Activated CD8-positive, alpha-beta memory T cell treated with anti-CD3 and anti-CD28 coated beads, Interleukin-2, amount 10 ng/mL, durations not matched to agents 7 days and 5 days (primary cell): ENCODE measurements at places on chromosomes 1 and 21. TPM values are rescaled to one million over a fixed set of nuclear protein-coding genes. Genes with fewer than 3 reads are reported as not detected.

DNA sequence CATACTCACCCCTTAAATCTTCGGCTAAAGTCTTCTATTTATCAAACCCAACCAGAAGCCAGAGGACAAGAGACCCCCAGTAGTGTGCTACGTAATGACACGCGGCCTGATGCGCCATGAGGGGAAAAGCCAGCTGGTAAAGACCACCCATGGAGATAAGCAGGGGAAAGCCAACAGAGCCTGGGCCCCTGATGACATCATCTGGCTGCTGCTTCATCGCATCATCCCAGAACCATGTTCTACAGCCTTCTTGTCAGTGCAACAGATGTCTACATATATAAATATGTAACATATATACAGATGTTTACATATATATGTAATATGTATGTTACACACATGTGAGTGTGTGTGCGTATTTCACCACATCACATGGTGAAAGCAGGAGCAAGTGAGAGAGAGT lies 81.7 kb upstream of the VANGL1 start:
- no peaks in the 10 kb centered on the region for H3K36me3 ChIP-seq
- H3K4me3 ChIP-seq: no peak overlapping the region
- peaks cover 20% of the 10 kb centered on the region for H3K27me3 ChIP-seq
- no peak overlapping the region for H3K27ac ChIP-seq
- H3K4me1 ChIP-seq: no peaks in the 10 kb centered on the region
- no peak for DNase-seq

- H3K27ac ChIP-seq: peak overlapping the region; percentile 90
- H3K27me3 ChIP-seq: no peaks in the 10 kb centered on the region
- DNase-seq: peak; percentile 91
- peaks cover 11% of the 10 kb centered on the region for H3K36me3 ChIP-seq
Measured at GRCh38 chr1:116418091-116418830, 45.2 kb downstream of the ATP1A1 start.

Gene CLDN17
- not detected for total RNA-seq

- H3K4me1 ChIP-seq: no peaks in the 10 kb centered on the region
- no peak for DNase-seq
- H3K27me3 ChIP-seq: peaks cover 4% of the 10 kb centered on the region
- no peak overlapping the region for H3K27ac ChIP-seq
Measured at GRCh38 chr1:41461790-41462679, 22.4 kb downstream of the EDN2 start.

Gene MINDY1
- total RNA-seq: 7.0 TPM

DNA sequence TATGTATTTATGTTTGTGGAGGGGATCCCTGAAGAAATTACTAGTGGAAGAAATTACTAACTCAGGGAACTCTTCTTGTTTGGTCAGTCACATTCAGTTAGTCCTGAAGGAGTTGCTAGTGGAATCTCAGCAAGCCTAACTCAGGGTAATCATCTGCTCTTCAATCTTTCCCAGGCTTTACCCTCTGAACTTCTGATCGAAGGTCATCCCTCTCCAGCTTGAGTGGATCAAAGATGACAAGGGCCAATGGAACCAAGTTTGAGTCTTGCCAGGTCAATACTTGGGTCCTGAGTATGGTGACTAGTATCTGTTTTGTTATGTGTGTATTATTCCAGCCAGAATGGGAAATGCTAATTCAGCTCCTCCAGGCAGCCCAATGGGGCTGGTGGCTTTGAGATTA lies 49.3 kb downstream of the CFH start:
- no peaks in the 10 kb centered on the region for H3K36me3 ChIP-seq
- H3K4me3 ChIP-seq: no peak overlapping the region
- H3K27ac ChIP-seq: no peak overlapping the region
- no peak for DNase-seq
- H3K27me3 ChIP-seq: no peaks in the 10 kb centered on the region
- no peaks in the 10 kb centered on the region for H3K4me1 ChIP-seq

DNA sequence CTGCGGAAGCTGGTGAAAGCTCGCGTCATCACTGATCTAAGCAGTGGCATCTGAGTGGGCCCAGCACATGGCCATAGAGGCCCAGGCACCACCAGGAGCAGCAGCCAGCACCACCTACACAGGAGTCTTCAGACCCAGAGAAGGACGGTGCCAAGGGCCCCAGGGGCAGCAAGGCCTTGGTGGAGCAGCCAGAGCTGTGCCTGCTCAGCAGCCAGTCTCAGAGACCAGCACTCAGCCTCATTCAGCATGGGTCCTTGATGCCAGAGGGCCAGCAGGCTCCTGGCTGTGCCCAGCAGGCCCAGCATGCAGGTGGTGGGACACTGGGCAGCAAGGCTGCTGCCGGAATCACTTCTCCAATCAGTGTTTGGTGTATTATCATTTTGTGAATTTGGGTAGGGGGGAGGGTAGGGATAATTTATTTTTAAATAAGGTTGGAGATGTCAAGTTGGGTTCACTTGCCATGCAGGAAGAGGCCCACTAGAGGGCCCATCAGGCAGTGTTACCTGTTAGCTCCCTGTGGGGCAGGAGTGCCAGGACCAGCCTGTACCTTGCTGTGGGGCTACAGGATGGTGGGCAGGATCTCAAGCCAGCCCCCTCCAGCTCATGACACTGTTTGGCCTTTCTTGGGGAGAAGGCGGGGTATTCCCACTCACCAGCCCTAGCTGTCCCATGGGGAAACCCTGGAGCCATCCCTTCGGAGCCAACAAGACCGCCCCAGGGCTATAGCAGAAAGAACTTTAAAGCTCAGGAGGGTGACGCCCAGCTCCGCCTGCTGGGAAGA lies 3.2 kb upstream of the ARTN start:
- no peak for DNase-seq
- H3K36me3 ChIP-seq: peaks cover 2% of the 10 kb centered on the region
- peaks cover 17% of the 10 kb centered on the region for H3K27me3 ChIP-seq
- no peak overlapping the region for H3K27ac ChIP-seq
- H3K4me1 ChIP-seq: peaks cover 4% of the 10 kb centered on the region

- peaks cover 14% of the 10 kb centered on the region for H3K4me1 ChIP-seq
- peaks cover 1% of the 10 kb centered on the region for H3K36me3 ChIP-seq
Measured at GRCh38 chr1:235976490-235976889, 88.4 kb downstream of the NID1 start.

Gene C1QB
- not detected for total RNA-seq

DNA sequence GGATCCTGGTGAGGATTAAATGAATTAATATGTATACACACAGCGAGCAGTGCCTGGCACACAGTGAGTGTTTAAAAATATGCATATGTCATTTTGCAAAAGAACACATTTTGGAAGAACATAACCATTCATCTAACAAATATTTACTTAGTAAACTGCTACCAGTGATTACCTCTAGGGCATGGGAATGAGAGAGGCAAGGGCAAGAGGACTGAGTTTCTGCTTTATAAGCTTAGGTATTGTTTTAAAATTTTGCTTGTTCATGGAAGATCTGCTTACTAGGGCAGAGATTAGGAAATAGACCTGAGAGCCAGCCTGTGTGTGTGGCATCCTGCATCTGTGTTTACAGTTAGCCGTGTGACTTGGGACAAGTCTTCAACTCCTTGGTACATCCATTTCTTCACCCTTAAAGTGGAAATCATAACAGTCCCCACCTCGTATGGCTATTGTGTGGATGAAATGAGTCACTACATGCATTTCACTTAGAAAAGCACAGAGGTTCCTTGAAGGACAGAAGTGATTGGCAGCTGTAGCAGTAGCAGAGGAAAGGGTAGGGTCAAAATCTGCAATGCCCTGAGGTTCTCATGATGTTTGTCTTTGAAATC lies 198.5 kb upstream of the FMN2 start:
- H3K36me3 ChIP-seq: no peaks in the 10 kb centered on the region
- peaks cover 14% of the 10 kb centered on the region for H3K4me1 ChIP-seq
- no peak for DNase-seq

Gene SIM2
- total RNA-seq: not detected

DNA sequence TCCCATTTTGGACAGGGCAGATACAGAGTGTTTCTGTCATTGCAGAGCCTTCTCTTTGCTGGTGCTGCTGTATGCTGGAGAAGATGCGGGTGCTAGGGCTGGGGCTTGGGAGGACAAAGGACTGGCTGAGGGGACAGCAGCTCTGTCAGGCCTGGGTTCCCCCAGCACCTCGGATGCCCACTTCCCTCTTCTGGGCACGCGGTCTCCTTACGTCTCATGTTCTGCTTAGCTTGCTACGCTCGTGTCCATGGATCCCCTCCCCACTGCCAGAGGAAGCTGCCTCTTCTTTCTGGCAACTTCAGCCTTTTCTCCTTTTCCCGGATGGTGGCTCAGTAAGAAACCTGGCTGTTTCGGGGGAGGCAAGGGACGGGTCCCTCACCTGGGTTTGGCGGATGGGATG lies 75.7 kb downstream of the ARHGEF10L start:
- H3K4me1 ChIP-seq: no peaks in the 10 kb centered on the region
- H3K27ac ChIP-seq: no peak overlapping the region
- H3K27me3 ChIP-seq: no peaks in the 10 kb centered on the region
- no peak for DNase-seq
- no peaks in the 10 kb centered on the region for H3K36me3 ChIP-seq
- H3K4me3 ChIP-seq: no peak overlapping the region

- no peak for DNase-seq
- no peak overlapping the region for H3K4me3 ChIP-seq
- H3K27me3 ChIP-seq: peaks cover 91% of the 10 kb centered on the region
- no peaks in the 10 kb centered on the region for H3K36me3 ChIP-seq
- H3K4me1 ChIP-seq: peaks cover 11% of the 10 kb centered on the region
Measured at GRCh38 chr21:36708286-36709029, 9.5 kb downstream of the SIM2 start.

Gene OR2T29
- not detected for total RNA-seq

DNA sequence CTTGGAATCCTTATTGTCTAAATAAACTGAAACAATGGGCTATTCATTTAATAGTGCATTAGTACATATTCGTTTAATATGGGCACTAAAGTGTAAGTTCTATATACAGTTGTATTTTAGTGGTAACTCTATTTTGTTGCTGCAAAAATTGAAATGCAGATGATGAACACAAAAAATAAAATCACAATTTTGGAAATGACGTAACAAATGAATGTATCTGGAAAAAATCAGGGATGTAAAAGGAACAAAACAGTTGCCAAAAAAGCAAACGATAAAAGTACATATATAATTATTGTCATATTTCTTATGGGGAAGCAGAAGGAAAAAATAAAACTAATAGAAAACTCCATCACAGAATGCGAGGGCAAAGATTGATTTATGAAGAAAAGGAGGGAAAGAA lies 254.9 kb downstream of the RYR2 start:
- H3K36me3 ChIP-seq: no peaks in the 10 kb centered on the region
- no peak overlapping the region for H3K27ac ChIP-seq
- no peak overlapping the region for H3K4me3 ChIP-seq
- no peaks in the 10 kb centered on the region for H3K27me3 ChIP-seq
- DNase-seq: no peak

Gene SPRR2F
- total RNA-seq: not detected

- H3K4me3 ChIP-seq: peak overlapping the region; percentile 82
- H3K36me3 ChIP-seq: peaks cover 45% of the 10 kb centered on the region
- peak overlapping the region; percentile 89 for H3K27ac ChIP-seq
- peaks cover 37% of the 10 kb centered on the region for H3K4me1 ChIP-seq
- H3K27me3 ChIP-seq: no peaks in the 10 kb centered on the region
Measured at GRCh38 chr1:39574646-39575045, 1.9 kb downstream of the PABPC4 start.

DNA sequence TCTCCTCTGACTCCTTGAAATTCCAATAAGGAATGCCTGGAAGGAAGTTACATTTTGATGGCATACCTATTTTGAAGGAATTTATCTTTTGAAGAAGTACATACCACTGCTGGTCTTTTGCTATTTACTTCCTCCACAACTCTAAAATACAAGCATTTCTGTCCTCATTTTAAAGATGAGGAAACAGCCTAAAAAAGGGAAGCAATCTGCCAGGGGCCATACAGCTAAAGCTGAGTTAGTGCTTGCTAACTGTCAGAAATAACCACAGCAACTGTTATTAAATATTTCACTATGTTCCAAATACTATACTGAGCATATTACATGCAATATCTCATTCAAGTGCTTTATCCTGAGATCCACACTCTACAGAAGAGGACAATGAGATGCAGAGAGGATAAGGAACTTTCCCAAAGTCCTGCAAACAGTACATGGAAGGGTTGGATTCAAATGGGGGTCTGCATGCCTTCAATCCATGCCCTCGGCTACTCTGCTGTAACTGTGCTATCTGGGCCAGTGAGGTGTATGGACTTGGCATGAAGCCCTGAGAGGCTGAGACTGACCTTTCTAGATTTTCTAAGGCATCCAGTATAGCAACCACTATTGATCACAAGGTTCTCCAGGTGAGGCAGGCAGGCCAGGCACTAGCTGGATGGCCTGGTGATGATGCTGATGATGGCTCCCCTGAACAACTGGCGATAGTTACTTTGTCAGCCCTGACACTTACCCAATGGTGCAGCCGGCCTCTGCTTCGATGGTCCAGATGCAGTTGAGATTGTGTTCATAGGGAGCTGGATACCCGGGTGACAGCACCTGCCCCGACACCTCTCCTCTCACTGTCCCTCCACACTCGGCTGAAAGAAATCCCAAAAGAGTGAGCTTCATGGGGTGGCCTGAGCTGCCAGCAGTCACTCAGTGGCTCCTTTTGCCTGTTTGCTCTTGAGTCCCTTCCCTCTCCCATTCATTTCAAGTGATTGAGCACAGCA lies 171.4 kb upstream of the HMGB4 start:
- DNase-seq: no peak
- H3K27ac ChIP-seq: no peak overlapping the region
- H3K36me3 ChIP-seq: no peaks in the 10 kb centered on the region
- H3K27me3 ChIP-seq: peaks cover 3% of the 10 kb centered on the region

Gene VWA1
- 0.28 TPM for total RNA-seq

Gene RYR2
- total RNA-seq: 0.40 TPM

DNA sequence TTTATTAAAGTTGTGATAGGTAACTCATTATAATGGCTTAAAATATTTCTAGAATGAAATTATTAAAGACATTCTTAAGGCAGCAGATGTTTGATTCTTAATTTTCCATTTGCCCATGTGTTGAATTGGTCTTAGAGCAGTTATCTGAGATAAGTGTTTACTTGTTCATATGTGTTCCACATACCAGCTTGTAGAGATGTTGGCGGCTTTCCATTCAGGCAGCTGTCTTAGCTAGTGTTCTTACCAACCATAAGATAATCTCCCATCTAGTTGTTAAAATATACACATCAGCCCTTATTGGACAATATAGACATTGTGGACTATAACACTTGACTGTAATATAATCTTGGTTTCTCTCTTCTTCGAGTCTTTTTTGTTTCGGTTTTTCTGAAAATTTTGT lies 1372.9 kb upstream of the ADGRL2 start:
- H3K27ac ChIP-seq: no peak overlapping the region
- H3K4me1 ChIP-seq: no peaks in the 10 kb centered on the region
- H3K36me3 ChIP-seq: no peaks in the 10 kb centered on the region
- H3K27me3 ChIP-seq: no peaks in the 10 kb centered on the region

- H3K4me3 ChIP-seq: peak overlapping the region; percentile 9
- H3K4me1 ChIP-seq: peaks cover 25% of the 10 kb centered on the region
- no peaks in the 10 kb centered on the region for H3K27me3 ChIP-seq
- no peaks in the 10 kb centered on the region for H3K36me3 ChIP-seq
- peak overlapping the region; percentile 87 for H3K27ac ChIP-seq
Measured at GRCh38 chr1:9882296-9882944, 27.6 kb downstream of the CTNNBIP1 start.

DNA sequence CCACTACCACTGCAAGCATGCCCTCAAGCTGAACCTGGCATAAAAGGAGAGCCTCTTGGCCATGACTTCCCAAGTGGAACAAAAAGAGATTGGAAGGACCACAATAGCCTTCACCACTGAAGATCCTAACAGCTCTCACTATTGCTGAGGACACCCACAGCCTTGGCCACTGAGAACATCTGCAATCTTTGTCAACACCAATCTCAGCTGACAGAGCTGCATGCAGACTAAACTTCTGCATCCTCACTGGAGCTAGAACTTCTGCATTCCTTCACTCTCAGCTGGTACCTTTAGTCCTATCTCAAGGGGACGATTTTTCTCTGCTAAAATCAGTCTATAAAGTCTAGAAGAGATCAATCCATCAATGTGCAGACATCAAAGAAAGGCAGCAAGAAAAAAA lies 8.3 kb upstream of the FCRL2 start:
- peaks cover 11% of the 10 kb centered on the region for H3K4me1 ChIP-seq
- no peak overlapping the region for H3K27ac ChIP-seq
- DNase-seq: no peak
- no peaks in the 10 kb centered on the region for H3K27me3 ChIP-seq
- no peak overlapping the region for H3K4me3 ChIP-seq
